NCI-H187 treated with DMSO at 0.1 percent for 48 hours (cell line): ENCODE measurements at places on chromosomes 7 and 10.

DNA sequence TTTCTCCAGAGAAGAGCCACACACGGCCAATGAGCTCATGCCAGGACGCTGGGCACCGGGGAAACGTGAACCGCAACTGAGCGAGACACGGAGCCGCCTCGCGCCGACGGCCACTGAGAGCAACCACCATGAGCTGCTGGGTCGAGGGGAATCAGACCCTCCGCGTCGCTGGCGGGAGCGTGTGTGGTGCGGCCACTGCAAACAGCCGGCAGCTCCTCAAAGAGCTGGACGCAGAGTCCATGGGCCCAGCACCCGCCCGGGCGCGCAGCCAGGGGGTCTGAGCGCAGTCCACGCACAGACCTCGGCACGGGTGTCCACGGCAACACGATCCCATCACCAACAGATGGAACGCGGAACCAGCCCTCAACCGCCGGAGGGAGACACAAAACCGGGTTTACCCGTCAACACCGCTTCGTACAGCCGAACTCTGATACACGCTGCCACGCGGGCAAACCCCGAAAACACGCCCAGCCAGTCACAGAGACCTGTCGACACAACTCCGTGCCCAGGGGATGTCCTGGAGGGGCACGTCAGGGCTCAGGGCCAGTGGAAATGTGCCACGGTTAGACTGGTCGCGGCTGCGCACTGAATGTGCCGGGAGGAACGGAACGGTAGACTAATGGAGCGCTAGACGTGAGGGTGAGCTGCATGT, 147.1 kb downstream of the ELFN1 start:
- DNase-seq: no peak

DNA sequence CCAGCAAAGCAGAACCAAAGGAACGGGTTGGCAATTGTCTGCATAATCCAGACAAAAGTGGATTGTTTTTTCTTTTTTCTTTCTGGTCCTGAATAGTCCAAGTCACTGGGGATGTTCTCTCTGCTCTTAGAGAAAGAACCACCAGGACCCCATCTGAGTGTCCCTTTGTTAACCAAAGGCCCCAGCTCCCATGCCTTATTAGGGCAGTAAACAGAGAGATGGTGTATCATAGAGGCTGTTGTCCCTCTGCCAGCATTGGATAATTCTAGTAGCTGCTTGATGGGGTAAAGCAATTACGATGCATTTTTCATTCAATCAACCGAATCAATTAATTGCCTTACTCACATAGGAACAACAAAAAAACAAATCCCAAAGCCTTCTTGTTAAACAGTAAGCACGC, 213.0 kb downstream of the BUB3 start:
- no peak for DNase-seq

DNA sequence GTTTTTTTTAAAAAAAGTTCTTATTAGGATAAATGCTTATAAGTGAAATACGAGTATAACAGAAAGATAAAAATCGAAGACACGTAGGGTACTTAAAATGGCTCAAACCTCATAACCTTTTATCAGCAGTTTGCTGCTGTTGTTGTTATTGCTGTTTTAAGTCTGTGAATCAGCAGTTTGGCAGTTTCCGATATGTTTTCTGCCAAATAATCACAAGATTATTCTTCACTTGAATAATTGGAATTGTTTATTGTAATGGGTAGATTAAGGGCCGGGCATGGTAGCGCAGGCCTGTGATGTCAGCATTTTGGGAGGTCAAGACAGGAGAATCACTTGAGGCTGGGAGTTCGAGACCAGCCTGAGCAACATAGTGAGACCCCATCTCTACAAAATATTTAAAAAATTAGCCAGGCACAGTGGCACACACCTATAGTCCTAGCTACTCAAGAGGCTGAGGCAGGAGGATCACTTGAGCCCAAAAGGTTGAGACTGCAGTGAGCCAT, 177.6 kb downstream of the VTI1A start:
- DNase-seq: no peak

GRCh38 chr7:7816084-7816483, 97.7 kb upstream of the RPA3 start:
- DNase-seq: no peak

GRCh38 chr7:43856996-43857395, 12.3 kb downstream of the MRPS24 start:
- no peak for DNase-seq

GRCh38 chr10:50385624-50386023, 134.3 kb upstream of the ASAH2 start:
- DNase-seq: no peak
